NCI-H2081 treated with DMSO at 0.1 percent for 48 hours (cell line): ENCODE measurements at places on chromosomes 11 and 22.

DNA sequence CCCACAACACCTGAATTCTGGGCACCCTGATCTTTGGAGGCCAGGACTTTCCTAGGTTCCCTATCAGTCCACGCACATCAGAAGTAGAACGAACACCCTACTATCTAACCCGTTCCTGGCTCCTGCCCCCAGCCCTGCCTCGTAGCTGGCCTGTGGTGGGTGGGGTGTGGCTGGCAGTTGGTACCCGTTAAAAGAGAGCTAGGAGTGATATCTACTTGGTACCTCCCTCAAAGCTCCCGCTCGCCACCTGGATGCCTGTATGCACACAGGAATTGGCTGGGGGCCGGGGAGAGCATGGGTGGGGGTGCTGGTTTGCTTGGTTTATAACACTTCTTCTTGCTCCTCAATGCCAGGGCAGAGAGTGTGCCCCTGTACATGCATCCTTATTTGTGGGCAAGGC, 14.0 kb upstream of the NECTIN1 start:
- no peak for DNase-seq

DNA sequence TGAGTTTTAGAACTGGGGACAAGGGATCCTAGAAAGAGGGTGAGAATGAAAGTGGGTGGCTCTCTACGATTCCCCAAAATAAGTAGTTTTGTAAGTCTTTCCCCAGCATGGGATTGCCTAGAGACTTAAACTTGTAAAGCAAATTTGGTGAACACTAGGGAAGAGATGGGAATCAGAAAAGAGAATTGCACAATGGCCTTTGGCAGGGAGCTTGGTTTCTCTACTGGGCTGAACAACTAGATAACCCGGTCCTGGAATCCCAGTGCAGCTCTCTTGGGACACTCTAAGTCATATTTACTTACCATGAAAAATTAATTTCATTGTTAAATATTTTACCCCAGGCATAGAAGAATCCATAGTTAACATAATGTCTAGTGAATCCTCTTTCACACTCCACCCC, 16.5 kb upstream of the USP18 start:
- DNase-seq = no peak

DNA sequence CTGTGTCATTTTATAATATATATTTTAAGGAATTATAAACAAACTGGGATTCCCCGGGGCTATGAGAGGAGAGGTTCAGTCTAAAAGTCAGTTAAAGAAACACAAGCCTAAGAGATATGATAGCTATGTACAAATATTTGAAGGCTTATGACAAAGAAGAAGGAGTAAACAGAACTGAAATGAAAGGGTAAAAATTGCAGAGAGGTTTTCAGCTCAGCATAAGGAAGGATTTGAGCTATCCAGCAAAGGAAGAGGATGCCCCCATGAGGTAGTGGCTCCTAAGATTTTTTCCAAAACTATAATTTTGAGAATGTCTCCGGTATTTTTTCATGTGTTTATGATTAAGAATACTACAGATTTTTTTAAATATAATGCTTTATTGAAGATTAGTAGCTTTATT, 57.9 kb upstream of the ANGPTL5 start:
- DNase-seq = no peak

DNA sequence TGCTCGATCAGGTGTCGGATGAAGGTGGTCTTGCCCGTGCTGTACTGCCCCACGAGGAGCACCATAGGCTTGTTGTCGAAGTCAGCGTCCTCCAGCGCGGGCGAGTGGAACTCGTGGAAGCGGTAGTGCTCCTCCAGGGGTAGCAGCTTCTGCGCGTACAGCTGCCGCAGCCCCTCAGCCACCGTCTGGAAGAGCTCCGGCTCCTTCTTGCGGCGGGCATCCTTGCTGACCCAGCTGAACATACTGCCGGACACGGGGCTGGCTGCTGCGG, 263 bp downstream of the EHD1 start:
- DNase-seq = no peak

- DNase-seq = no peak
Measured at GRCh38 chr11:119166368-119167076, 2.0 kb upstream of the NLRX1 start.

DNA sequence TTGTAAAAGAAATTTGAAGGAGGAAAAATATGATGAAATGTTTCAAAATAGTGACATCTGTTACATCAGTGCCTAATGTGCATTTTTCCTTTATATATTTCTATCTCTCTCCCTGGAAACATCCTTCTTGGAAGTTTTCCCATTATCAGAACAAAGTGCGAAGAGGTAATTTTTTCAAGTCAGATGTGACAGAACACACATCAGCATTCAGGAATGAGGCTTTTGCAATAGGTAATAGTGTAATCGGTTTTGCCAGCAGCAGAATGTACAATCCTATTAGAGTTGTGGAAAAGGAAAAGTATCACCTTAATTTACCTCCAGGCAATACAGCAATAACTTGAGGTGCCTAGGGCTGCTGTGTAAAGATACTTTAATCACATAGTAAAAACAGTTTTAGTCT, 275.8 kb downstream of the FAT3 start:
- DNase-seq = no peak

- no peak for DNase-seq
Measured at GRCh38 chr11:6249770-6250555, 9.7 kb upstream of the CCKBR start.

GRCh38 chr11:74909812-74910211, 39.1 kb downstream of the XRRA1 start:
- no peak for DNase-seq

- no peak for DNase-seq
Measured at GRCh38 chr11:118306556-118306955, 2.0 kb downstream of the CD3E start.

DNA sequence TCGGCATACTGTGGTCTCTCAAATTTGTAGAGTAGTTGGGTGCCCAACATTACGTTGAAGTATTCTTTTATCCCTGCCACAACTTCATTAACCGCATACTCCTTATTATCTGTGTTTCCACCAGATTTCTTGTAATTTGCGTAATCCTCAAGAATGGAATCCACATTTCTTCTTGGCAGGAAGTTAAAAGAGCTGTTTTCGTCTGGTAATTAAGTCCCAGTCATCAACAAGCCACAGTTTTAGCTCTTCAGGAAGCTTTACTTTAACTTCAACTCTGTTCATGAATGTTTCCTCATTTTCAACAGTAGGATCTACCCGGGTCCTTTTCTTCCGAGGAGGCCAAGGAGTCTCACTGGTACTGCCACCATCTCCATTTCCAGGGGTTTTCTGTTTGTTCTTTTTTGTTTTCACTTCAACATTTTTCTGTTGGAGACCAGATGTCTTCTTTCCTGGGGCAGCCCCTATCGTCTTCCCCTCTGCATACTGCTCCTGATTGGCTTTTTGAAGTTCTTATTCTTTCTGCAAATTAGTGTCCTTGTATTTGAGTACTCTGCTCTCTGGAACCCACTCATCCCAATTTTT, 30.3 kb downstream of the PDE3B start:
- no peak for DNase-seq

GRCh38 chr11:122140500-122140899, 24.5 kb upstream of the BLID start:
- DNase-seq = no peak

GRCh38 chr22:27790376-27791158, 11.0 kb downstream of the MN1 start:
- no peak for DNase-seq
